ENCODE measurements at places on chromosomes 1 and 21. TPM values are rescaled to one million over a fixed set of nuclear protein-coding genes. Genes with fewer than 3 reads are reported as not detected.

Gene CAMTA1
- polyA plus RNA-seq: 25.7 TPM

Gene COL9A2
- 0.91 TPM for polyA plus RNA-seq

Gene TMOD4
- polyA plus RNA-seq: 0.56 TPM

Gene PSMB2
- 37.1 TPM for polyA plus RNA-seq

Gene FAAH
- 24.6 TPM for polyA plus RNA-seq

Gene LRRC3
- polyA plus RNA-seq: 2.4 TPM

Gene PCSK9
- polyA plus RNA-seq: 0.34 TPM

Gene APOBEC4
- polyA plus RNA-seq: not detected

Gene SLC37A1
- 3.7 TPM for polyA plus RNA-seq

Gene KISS1
- polyA plus RNA-seq: not detected

Gene TMEM82
- polyA plus RNA-seq: not detected

Gene FOXD3
- 0.09 TPM for polyA plus RNA-seq

Gene DIO1
- not detected for polyA plus RNA-seq

Gene AXDND1
- polyA plus RNA-seq: 0.15 TPM

Gene CYYR1
- polyA plus RNA-seq: 33.6 TPM

Gene UBXN10
- 0.68 TPM for polyA plus RNA-seq
